Transverse colon (tissue), 4 donors: ENCODE measurements at places on chromosomes 2 and 18.

- peak overlapping the region; percentile 83 for H3K27ac ChIP-seq
- DNase-seq = no peak
- no peaks in the 10 kb centered on the region for H3K36me3 ChIP-seq
- H3K4me1 ChIP-seq = peaks cover 32% of the 10 kb centered on the region
- no peak overlapping the region for H3K4me3 ChIP-seq
Observed at GRCh38 chr2:235689427-235689853, 195.6 kb downstream of the AGAP1 start.

DNA sequence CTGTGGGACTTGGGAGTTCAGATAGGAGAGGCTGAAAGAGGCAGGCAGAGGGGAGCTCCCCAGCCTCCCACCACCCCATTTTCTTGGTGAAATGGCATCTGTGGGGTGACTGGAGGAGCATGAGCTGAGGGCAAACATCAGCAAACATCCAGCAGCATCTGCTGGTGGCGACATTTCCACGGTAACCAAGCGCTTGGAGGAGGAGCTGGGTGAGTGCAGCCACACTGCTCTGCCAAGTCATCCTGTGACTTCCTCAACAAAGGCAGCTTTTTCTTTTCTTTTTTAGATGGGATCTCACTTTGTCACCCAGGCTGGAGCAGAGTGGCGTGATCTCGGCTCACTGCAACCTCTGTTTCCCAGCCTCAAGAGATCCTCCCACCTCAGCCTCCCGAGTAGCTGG lies 5.6 kb downstream of the TXNL4A start:
- no peak for DNase-seq
- no peak overlapping the region for H3K27ac ChIP-seq
- H3K4me1 ChIP-seq = peaks cover 22% of the 10 kb centered on the region
- no peaks in the 10 kb centered on the region for H3K27me3 ChIP-seq
- no peaks in the 10 kb centered on the region for H3K36me3 ChIP-seq

DNA sequence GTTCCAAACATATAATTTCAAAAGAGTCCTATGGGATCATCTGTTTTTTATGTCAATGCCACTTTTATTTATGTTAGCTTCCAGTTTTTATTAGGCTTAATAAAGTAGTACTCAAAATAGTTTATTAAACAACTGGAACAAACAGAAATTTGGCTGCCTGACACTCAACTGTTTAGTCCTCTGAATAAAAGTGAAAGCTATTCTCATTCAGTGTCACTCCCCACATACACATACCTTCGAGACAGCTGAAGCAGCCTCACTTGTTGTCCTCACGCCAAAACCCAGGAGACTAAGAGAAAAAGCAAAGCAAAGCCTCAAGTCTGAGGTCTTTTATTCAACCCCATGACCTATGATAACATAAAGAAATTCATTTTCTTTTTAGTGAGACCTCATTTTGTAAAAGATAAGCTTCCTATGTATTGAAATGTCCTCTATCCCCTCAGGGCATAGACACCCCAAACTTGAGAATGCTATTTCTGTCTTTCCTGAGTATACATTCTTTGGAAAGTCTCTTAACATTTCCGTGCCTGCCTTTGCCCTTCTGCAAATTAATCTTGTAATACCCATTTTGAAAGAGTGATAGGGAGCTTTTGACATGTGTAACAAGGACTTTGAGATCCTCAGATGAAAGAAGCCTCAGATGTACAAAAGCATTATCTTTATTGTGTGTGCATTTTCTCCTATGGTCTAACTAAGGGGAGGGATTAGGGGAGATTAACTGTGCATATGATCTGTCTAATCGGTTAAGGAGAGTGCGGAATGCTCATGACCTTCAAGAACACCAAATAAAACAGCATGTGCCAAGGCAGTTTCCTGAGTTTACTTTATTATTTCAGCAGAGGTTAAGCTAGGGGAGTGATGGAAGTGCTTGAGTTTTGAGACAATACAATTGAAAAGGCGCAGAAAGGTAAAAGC lies 1523.7 kb upstream of the PIK3C3 start:
- no peaks in the 10 kb centered on the region for H3K4me1 ChIP-seq
- H3K36me3 ChIP-seq = no peaks in the 10 kb centered on the region
- H3K4me3 ChIP-seq = no peak overlapping the region
- no peak overlapping the region for H3K27ac ChIP-seq
- DNase-seq = no peak

DNA sequence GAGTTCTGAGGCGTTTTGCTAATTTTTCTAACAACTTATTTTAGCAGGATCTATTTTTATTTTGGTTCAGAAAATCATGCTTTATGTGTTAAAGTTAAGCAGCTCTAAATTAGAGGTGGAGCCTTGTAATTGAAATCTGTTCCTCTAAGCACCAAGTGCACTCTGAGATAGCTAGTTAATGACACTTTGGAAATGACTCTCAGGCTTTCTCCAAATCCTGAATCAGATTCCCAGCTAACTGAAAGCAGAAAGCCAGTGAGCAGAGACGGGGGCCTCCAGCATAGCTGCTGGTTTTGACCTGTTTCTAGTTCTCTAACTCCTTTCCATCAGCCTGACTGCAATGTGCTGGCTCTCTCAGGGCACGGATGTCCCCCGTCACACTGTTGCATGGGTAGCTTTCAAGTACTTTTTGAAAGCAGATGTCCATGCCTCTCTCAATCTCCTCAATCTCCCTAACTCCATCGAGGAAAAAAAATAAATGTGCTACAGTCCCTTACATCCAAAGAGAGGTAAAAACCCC lies 326.5 kb downstream of the SATB2 start:
- no peaks in the 10 kb centered on the region for H3K4me1 ChIP-seq
- no peak overlapping the region for H3K4me3 ChIP-seq
- no peaks in the 10 kb centered on the region for H3K27me3 ChIP-seq
